ENCODE measurements at places on chromosomes 1 and 21.

GRCh38 chr21:46294647-46295176 is 8.6 kb downstream of the YBEY start:
- DNase-seq = no peak

DNA sequence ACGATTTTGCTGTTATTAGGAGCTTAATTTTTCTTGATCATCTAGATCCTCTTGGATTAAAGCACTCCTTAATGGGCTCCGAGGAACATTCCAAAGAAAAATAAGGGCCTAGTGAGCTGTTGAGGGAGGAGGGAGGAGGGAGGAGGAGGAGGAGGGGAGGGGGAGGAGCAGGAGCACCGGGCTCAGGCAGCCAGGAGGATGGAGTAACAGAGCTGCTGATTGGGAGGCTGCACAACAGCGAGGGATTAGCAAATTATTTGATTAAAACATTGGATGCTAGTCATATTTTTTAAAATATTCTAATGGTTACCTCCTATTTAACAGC is 302.1 kb upstream of the RRP15 start:
- DNase-seq = no peak

- no peak for DNase-seq
Observed at GRCh38 chr1:81412954-81413353, 387.8 kb upstream of the ADGRL2 start.

DNA sequence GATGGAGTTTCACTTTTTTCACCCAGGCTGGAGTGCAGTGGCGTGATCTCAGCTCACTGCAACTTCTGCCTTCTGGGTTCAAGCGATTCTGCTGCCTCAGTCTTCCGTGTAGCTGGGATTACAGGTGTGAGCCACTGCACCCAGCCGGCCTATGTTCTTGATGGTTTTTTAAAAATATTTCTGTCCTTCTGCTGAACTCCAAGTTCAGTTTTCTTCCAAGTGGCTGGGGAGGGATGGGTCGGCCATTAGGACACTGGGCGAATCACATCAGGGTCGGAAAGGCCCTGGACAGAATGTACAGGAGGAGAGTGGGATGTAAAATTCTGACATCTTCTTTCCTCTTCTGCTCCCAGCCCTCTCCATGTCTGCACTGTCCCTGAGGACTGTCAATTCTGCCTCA is 289.6 kb downstream of the PTPRU start:
- no peak for DNase-seq

DNA sequence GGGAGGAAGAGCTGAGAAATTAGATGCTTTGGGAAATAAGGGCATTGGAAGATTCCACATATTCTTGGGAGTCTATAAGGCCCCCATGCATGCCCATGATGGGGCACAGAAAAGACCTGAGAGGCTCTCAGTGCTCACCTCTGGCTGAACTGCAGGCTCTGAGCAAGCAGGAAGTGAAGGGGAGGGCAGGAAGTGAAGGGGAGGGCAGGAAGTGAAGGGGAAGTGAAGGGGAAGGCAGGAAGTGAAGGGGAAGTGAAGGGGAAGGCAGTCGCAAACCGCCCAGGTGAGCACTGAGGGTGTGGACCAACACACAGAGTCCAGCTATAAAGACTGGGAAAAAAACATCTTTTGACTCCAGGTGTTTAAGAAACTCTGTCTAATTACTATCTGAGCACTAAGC is 3.5 kb downstream of the KRTAP10-9 start:
- DNase-seq = no peak

DNA sequence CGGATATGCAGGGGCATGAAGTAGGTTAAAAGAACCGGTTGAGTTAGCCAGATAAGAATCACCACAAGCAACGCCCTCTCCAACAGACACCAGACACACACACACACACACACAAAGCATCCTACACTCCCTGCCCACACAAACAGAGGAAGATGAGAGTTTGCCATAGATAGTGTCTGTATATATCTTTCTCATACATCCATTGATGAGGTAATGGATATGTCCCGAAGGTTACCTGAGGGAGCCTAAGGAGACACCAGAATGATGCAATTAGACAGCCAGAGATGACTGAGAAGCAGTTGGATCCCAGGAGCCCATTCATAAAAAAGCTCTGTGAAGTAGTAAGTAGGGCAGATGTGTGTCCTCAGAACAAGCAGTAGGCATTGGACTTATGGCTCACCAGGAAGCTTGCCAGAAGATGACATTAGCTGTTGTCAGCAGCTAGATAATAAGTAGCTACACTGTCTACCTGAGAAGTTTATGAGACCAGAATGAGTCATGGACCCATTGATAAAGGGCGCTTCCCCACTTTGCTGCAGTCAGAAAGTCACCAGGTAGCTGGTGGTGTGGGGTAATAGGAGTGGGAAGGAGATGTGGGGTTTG is 247.0 kb downstream of the KCNT2 start:
- DNase-seq = no peak

- DNase-seq = no peak
Observed at GRCh38 chr1:162381941-162382750, 618 bp downstream of the C1orf226 start.

- no peak for DNase-seq
Observed at GRCh38 chr1:9782897-9783296, 40.9 kb downstream of the CLSTN1 start.

DNA sequence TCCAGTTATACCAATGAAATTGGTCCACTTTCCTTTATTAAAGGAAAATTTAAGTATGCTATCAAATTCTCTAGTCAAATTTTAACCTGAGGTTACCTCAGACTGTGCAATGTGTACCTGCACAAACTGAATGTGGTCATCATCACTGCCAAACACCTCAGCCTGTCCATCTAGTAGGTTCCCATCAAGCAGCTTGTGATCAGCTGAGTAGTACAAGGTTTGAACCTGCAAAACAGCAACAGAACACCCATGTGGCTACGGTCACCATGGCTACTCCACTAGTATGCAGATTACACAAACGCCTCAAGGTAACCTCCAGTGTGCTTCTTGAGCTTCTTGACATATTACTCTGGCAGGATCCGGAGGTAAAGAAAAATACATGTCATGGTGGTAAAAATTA is 11.6 kb downstream of the IVNS1ABP start:
- no peak for DNase-seq

DNA sequence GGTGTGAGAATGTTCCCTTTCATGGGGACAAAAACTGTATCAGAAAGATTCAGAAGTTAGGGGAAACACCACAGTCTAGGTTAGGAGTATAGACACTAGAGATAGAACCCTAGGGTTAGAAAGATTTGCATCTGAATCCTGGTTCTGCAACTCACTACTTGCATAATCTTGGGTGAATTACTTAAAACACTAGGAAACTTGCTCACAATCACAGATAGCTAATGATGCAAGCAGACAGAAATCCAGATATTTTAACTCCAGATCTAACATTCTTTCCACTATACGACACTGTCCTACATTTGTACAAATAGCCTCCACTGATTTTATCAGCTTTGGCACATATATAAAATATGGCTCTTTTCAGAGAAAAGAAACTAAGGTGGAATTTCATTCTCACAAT is 30.8 kb upstream of the GLIS1 start:
- DNase-seq = no peak

DNA sequence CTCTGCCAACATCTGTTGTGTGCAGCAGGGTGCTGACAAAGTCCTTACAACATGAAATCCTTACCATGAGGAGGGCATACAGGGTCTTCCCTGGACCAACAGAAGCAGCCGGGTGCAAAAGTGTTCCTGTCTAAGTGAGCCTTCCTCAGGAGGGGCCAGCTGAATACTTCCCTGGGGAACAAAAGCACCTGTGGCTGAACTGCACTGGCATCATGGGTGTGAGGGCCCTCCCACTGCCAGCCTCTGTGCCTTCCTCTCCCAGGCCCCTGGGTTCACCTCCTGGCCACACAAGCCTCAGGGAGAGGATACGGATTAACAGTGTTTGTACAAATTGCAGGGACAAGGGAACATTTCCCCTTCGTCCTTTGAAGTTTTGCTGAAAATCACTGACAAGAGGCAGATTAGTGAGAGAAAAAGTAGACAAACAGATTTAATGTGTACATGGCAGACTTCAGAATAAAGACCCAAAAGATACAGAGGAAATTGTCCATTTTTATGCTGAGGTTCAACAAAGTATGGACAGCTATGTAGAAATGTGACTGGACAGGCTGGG is 91.0 kb upstream of the PPM1J start:
- DNase-seq = no peak

All from NCI-H524 (cell line).